NCI-H446 treated with DMSO at 0.1 percent for 48 hours (cell line): ENCODE measurements at places on chromosomes 3 and 15.

DNA sequence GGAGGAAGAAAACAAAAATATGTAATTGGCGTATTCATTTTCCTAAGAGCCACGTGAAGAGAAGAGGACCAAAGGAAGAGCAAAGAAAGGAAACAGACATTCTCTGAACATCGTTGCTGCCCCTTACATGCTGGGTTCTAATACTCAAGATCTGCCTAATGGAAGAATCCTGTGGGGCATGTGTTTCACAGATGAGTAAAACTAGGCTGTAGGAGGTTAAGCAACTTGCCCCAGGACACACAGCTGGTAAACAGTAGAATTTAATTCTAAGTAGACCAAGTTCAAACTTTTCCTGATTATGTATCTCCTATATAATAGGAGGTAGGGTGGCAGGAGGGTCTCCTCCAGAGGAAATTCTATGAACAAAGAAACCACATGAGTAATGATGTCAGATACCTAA, 106.1 kb upstream of the TNFAIP8L3 start:
- no peak for DNase-seq

- no peak for DNase-seq
Measured at GRCh38 chr3:16171009-16171408, 3.5 kb upstream of the GALNT15 start.

DNA sequence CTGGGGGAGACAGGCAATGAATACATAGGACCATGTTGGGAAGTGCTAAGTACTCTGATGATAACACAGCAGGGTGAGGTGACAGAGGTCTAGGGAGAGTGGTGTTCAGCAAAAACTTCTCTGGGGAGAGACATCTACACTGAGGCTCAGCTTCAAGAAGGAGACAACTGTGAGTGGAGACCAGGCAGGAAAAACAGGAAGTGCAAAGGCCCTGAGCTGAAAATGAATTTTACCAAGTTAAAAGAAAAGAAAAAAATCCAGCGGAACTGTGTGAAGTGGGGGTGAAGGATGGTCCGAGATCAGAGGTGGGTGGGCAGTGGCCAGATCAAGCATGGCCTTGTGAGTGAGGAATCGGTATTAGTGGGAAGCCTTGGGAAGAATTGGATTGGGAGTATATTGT, 110.1 kb upstream of the CLSTN2 start:
- DNase-seq: no peak

DNA sequence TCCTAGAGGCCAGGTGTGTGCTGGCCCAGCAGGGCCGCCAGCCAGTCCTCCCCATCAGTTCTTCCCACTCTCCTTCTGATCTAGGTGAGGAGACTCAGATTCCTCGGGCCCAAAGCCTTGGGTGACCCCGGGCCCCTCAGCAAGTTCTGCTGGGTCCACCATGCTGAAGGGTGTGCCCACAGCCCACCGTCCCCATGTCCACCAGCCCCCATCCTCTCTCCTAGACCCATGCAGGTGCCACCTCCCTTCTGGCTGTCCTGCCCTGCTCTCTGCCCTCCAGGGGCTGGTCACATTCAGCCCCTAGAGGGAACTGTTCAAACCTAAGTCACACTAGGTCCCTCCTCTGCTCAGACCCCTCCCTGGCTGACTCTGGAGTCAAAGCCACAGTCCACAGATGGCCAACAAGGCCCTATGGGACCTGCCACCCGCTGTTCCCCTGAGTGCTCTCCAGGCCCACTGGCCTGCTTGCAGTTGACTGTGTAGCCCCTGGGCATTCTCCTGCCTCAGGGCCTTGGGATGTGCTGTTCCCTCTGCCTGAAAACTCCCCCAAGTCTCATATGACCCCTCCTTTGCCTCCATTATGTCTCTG, 878 bp upstream of the TLR9 start:
- no peak for DNase-seq

GRCh38 chr3:39291903-39292329, 12.1 kb upstream of the CX3CR1 start:
- DNase-seq: peak; percentile 6

DNA sequence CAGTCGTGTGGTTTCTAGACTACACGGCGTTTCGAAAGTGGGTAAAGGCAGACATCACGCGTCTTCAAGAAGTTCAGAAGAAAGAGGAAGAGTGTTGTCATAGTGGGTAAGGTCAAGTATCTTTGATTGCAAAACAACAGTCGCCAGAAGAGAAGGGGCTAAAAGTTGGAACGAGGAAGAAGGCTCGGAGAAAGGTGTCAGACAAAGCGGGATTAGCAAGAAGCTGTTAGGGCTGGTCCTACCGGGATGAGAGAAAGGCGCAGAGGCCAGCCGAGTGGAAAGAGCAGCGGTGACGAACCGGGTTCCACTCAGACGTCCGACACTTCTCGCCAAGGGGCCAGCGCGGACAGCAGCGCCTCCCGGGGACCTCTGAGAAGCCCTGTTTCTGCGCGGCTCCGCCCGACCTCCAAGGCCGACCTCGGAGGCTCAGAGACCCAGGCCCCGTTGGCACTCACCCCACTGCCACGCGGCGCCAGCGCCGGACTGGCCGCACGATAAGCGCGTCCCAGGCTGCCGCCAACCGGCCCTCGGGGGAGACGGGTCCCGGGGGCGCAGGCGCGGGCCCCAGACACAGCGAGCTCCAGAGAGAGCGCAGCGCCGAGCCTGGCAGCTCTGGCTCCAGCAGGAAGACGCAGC, 436 bp downstream of the ADPGK start:
- no peak for DNase-seq

- DNase-seq: no peak
Measured at GRCh38 chr3:13749063-13749764, 130.7 kb downstream of the WNT7A start.

DNA sequence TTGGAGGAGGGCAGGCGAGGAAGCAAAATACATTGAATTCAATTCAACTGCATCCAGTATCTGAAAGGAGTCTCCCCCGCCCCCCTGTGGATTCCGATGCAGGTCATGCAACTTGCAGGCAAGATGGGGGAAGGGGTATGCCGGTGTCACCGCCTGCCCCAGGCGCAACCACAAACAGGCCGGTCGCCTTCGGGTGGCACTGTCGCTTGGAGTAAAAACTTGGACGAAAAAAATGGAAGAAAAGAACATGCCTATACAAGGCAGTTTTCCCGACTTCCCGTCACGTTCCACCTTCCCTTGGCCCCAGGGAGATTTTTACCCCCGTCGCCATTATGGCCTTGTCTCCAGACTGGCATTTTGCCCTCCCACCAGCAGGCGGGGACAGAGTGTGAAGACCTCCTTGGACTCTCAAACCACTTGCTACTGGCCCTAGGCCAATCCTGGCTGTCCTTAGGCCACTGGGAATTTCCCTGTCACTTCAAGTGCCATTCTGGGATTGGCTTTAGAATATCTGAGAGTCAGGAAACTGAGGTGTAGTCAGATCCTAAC, 1.6 kb upstream of the NTRK3 start:
- DNase-seq: no peak
